ENCODE measurements at places on chromosomes 4 and X.

- no peak for DNase-seq
Measured at GRCh38 chr4:142700531-142700930, 145.6 kb downstream of the INPP4B start.

GRCh38 chr4:175412746-175413145, 399.3 kb downstream of the GPM6A start:
- DNase-seq, result peak; percentile 11

DNA sequence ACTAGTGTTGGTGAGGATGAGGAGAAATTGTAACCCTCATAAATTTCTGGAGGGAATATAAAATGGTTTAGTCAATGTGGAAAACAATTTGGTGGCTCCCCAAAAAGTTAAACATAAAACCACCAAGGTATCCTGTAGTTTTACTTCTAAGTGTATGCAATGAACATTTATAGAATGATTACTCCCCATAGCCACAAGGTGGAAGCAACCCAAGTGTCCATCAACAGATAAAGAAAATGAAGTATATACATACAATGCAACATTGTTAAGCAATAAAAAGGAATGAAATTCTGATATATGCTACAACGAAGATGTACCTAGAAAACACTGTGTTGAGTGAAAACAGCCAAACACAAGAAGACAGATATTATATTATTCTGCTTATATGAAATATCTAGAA, 569.1 kb upstream of the GRID2 start:
- DNase-seq, result no peak

- DNase-seq, result peak; percentile 5
Measured at GRCh38 chr4:19494961-19495360, 756.7 kb upstream of the SLIT2 start.

DNA sequence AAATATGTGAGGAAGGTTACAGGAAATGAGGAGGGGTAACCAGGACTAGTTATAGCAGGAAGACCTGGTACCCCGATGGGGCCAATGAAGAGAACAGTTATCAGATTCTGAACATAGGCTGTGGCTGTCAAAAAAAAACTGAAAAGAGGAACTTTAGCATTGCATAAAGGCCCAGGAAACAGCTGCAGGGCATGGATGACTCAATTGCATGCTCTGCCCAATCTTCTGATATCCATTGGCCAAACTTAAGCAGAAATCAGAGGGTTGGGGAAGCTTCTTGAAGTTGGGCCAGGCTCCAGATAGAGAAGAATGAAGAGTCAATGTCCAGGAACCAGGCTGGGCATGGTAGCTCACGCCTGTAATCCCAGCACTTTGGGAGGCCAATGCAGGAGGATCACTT, 1222.4 kb upstream of the PRKX start:
- no peak for DNase-seq

GRCh38 chrX:33339219-33339618, 127.9 kb upstream of the DMD start:
- DNase-seq, result peak; percentile 27

GRCh38 chrX:52574416-52575275, 57.8 kb upstream of the XAGE1B start:
- DNase-seq, result peak; percentile 71

GRCh38 chr4:63105839-63106238, 1303.4 kb downstream of the TECRL start:
- no peak for DNase-seq

GRCh38 chr4:170446782-170447181, 357.0 kb upstream of the AADAT start:
- no peak for DNase-seq

All from cardiac fibroblast (primary cell).